ENCODE measurements at places on chromosomes 7 and 10.

- DNase-seq = no peak
Observed at GRCh38 chr7:17546592-17546991, 248.1 kb downstream of the AHR start.

- no peak for DNase-seq
Observed at GRCh38 chr10:69324583-69324982, 46.3 kb downstream of the HK1 start.

- DNase-seq = no peak
Observed at GRCh38 chr7:27519793-27520469, 142.8 kb downstream of the HIBADH start.

GRCh38 chr7:2953588-2954407 is 89.9 kb downstream of the CARD11 start:
- no peak for DNase-seq

DNA sequence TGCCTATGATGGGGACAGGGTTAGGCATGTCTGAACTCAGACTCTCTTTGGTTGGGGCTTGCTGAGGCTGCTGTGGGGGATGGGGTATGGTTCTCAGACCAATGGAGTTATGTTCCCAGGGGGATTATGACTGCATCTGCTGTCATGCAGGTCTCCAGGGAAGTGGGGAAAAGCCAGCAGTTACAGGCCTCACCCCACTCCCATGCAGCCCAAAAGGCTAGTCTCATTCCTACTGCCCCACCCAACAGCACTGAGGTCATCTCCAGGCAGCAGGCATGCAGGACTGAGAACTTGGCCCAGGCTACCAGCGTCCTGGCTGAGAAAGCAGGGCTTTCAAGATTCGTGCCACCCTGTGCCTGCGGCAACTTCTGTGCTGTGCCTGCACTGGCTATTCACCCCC is 373.3 kb downstream of the HTR7 start:
- DNase-seq = no peak

DNA sequence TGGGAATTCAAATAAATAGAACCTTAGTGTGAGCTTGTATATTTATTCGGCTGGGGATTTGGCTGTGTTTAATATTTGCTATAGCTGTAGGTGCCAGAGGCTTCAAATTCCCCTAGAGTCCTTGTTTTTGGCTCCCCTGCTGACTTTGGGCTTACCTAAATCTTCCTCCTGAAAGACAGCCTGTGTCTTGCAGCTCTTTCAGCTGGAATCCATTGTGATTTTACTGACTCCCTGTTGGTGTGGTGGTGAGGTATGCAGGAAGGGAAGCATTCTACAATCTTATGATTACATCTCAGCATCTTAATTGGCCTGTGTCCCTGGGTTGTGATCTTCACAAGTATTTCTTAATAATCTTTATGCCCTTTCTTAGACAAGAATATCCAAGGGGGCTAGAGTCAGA is 25.9 kb downstream of the FOXI2 start:
- no peak for DNase-seq

Data from stimulated activated naive CD4-positive, alpha-beta T cell treated with Interleukin-2 at 50 U/mL for 16 hours (primary cell).